IMR-90 (cell line): ENCODE measurements at places on chromosomes 5 and 9. TPM values are rescaled to one million over a fixed set of nuclear protein-coding genes. Genes with fewer than 3 reads are reported as not detected.
A peak's percentile ranks its signal among the peaks of the same experiment; 100 is the strongest.

- DNase-seq = no peak
Observed at GRCh38 chr5:107088907-107089306, 581.8 kb downstream of the EFNA5 start.

- no peak for DNase-seq
Observed at GRCh38 chr9:71306134-71306533, 184.7 kb upstream of the TRPM3 start.

- no peak for DNase-seq
Observed at GRCh38 chr5:34831303-34831702, 7.7 kb upstream of the TTC23L start.

DNA sequence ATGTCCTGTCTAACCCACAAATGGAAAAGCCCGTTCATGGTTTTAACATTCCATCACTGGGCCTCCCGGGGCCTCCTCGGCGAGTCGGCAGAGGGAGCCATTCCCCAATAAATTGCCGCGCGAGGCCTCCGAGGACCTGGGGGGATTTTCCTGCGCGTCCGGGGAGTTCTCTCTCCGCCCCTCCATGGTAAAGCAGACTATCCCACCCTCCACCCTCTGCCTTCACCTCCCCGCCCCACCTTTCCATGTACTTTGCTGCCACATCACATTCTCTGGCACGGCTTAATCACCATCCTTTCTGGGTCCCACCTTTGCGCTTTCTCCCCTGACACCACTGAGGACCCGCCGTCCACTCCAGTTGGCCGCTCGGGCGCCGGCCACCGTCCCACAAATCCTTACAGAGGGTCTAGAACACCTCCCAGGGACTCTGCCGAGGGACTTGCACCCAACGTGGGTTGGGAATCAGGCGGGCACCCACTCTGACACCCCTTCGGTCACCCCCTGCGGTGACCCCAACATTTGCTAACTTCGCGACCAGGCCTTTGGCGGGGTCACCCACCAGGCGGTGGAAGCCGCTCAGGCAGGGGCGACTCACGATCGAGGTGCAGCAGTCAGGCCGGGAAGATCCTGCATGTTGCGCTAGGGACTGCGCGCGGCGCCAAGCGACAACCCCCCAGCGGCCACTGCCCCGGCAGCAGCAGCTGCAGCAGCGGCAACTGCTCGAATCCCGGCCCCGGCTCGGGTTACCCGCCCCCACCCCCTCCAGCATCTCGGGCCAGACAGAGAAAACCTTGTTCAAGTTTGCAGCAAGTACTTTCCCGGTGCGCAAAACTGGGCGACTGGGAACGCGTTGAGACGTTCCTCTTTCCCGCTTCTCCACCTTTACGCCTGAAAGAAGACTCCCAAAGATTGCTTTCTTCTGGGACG is at the start of gene MEGF10:
MEGF10 (plus strand) TSS at position 778 of the 927 bp plus-strand sequence. CDS start 40,513 bp downstream, outside the sequence.
- peak; percentile 17 for DNase-seq

DNA sequence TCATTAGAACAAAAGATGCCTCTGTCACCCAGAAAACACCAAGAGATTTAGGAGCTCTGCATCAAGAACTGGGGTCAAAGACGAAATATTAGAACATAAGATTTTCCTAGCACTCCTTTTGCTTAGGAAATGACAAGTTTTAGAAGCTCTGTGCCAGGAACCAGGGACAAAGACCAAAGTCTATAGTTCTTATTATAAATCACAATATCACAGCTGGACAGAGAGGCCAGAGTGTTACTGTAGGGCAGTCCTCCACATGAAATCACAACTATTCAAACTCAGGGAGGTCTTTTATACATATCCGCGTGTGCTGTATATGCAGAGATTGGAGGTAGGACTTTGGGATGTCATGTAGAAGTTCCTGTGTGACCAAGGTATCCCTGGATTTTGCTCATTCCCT is 116.7 kb upstream of the SAP30L start:
- no peak for DNase-seq

- DNase-seq = no peak
Observed at GRCh38 chr9:88235615-88236014, 97.3 kb upstream of the SPATA31C2 start.

DNA sequence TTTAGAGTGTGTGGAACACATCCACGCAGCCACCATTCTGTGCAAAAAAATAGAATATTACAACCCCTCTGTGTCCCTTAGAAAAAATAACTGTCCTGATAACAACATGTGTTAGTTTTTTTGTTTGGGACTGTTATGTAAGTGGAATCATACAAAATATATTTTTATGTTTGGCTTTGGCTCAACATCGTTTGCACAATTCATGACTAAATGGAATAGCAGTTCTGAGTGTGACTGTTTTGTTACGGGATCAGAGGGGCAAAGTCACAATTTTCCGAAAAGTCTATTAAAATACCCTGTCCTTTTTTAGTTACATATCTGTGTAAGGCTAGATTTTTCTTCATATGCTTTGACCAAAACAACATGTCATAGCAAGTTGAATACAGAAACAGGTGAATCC is 12.8 kb downstream of the MTREX start:
- DNase-seq = no peak

GRCh38 chr9:14004110-14004509 is 309.8 kb downstream of the NFIB start:
- no peak for DNase-seq

DNA sequence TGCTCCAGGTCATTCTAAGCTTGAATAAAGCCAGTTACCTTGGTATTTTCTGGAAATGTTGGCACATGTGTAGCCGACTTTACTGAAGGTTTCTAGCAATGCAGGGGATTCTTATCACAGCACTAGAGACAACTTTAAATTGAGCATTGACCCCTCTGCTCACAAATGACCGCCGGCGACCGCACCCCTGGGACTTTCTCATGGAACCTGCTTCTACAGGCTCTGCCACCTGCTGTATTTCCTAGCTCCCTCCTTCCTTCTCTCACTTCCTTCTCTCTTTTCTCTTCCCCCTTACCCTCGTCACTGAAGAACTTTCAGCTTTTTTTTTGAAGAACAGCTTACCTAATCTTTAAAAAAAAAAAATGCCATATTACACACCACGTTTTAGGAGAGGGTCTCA is 30.9 kb upstream of the DAB2 start:
- no peak for DNase-seq

- no peak for DNase-seq
Observed at GRCh38 chr9:106918825-106919509, 56.0 kb downstream of the ZNF462 start.

GRCh38 chr9:23907343-23907742 is 81.3 kb upstream of the ELAVL2 start:
- no peak for DNase-seq

DNA sequence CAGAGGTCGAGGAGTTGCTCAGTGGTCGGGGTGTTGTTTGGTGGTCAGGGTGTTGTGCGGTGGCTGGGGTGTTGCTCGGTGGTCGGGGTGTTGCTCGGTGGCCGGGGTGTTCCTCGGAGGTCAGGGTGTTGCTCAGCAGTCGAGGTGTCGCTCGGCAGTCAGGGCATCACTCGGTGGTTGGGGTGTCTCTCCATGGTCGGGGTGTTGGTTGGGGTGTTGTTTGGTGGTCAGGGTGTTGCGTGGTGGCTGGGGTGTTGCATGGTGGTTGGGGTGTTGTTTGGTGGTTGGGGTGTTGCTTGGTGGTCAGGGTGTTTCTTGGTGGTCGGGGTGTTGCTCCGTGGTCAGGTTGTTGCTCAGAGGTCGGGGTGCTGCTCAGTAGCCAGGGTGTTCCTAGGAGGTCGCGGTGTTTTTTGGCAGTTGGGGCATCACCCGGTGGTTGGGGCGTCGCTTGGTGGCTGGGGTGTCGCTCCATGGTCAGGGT is 11.0 kb upstream of the GPSM1 start:
- no peak for DNase-seq

GRCh38 chr5:159712672-159713071 is 203.6 kb upstream of the ADRA1B start:
- DNase-seq = peak; percentile 20

DNA sequence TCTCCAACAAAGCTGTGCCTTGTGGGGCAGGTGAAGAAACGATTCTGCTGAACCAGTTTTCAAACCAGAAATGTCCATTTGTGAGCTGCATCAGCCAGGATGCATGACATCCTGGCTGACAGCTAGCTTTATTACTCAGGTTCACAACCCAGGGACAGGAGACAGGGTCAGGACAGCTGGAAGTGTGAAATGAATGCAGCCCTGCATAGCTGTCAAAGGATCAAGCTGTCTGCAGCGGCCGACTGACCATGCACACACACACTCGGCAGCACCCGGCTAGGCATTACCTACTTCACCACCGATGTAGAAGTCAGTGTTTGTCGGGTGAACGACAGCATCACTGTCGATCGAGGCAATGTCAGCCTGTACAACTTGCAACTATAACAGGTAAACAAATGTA is 48.5 kb downstream of the MACROH2A1 start:
- DNase-seq = no peak

GRCh38 chr5:54774281-54775170 is 210.9 kb downstream of the ESM1 start:
- no peak for DNase-seq

DNA sequence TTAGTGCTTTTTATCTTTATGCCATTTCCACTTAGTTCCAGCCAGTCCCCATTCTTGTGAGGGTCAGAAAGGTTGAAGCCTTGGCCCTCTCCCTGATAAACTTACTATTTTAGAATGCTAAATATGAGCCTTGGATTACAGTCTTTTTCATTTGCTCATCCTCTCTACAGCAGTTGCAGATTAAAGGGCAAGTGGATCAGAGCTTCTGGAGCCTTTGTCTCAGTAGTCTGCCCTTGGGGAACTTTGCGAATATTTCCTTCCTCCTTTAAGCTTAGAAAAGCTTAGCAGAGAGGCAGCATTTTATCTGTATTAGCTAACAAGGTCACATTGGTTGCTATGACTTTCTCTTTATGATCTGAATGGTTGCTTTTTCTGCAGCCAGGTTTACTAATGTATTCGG is 11.5 kb downstream of the FSD1L start:
- no peak for DNase-seq

GRCh38 chr9:18748251-18748701 is 274.3 kb downstream of the ADAMTSL1 start:
- peak; percentile 68 for DNase-seq

DNA sequence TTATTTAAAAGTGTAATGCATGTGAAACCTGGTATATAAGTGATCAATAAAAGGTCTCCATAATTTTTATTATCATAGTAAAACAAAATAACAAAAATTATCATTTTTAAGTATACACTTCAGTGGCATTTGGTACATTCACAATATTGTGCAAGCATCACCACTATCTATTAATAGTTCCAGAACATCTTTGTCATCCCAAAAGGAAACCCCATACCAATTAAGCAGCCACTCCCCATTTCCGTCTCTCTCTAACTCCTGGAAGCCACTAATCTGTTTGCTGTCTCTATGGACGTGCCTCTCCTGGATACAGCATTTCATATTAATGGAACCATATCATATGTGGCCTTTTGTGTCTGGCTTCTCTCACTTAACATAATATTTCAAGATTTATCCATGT is 7.6 kb downstream of the OLFML2A start:
- no peak for DNase-seq

DNA sequence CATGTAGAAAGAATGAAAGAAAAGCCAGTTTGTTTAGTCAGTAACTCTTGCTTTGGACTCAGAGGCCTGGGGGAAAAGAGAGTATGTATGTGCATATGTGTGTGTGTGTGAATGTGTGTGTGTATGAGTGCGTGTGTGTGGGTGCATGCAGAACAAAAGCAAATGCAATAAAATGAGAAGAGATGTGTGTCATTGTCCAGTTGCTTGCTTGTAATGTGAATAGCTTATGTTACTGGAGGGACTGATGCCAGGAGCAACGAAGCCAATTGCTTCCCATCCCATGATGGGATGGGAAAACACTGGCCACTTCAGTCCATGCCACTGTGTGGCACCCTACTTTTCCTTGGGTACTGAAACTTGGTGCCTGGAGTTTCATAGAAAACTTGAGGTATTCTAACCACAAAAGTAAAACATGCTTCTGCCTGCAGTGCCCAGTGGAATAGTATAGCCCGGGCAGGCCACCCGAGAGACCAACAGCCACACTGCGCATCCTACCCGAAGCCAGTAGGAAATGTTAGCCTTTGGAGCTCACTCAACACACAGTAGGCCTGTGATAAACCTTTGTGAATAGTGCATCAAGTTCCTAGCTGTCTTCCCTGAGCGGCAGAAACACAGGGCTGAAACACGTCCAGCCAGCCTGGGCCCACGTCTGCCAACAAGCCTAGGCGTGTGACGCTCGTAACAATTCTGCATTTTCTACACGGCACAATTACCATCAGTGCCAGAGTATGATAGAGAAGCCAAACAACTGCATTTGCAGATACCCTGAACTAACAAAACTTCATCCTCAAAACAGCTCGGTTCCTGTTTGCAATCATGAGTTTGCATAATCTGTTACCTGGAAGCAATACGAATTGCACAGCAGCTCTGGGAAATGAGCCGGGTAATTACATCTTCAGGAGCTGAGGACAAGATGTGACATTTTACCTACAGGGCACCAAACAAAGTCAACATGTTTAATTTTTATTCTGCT is 198.1 kb downstream of the SYK start:
- peak; percentile 76 for DNase-seq

DNA sequence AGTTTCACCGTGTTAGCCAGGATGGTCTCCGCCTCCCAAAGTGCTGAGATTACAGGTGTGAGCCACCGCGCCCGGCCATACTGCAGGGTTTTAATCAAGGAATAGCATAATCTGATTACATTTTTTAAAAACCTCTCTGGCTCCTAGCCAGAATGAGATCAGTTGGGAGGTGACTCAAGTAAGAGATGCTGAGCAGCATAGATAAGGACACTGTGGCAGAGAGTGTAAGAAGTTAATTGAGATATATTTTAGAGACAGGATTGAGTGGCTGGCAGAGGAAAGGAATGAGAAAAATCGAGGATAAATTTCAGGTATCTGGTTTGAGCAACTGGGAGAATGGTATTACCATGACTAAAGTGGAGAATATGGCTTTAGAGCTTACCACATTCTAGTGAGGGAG is 7.3 kb upstream of the RIGI start:
- DNase-seq = peak; percentile 10

GRCh38 chr9:133199648-133200321 is 9.3 kb downstream of the OBP2B start:
- no peak for DNase-seq

- DNase-seq = no peak
Observed at GRCh38 chr5:31757806-31758205, 118.9 kb downstream of the PDZD2 start.

- no peak for DNase-seq
Observed at GRCh38 chr5:5116956-5117355, 23.2 kb upstream of the ADAMTS16 start.

DNA sequence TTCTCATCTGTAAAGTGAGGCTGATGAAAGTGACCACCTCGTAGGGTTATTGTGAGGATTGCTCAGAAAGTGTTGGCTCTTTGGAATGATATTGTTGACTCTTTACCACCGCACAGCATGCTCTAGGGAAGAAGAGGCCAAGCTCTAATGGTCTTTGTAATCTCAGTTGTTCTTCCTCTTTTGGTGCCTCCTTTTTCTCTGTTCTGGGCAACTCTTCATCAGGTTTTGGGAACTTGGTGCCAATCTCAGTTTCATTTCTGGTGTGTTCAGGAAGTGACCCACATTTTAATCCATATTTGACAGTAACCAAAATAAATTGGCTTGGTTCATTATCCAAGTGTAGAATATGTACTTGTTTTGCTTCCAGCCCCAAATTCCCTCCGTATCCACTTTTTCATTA is 25.1 kb downstream of the ARHGAP26 start:
- DNase-seq = no peak

GRCh38 chr5:93235761-93236160 is 345.3 kb downstream of the NR2F1-AS1 start:
- DNase-seq = no peak

Gene SPINK13
- total RNA-seq = not detected in 2 replicates

Gene SLC22A4
- 2.8 and 3.2 TPM in 2 replicates for total RNA-seq

Gene PCDHGA10
- 6.6 and 6.9 TPM in 2 replicates for total RNA-seq

Gene ADAMTSL1
- total RNA-seq = 49.2 and 62.2 TPM in 2 replicates

Gene ADAMTSL2
- total RNA-seq = not detected in 2 replicates

Gene PCDHB12
- under 0.01 and 0.18 TPM in 2 replicates for total RNA-seq

Gene OGN
- under 0.01 TPM in 1 of 2 replicates, not detected in the other for total RNA-seq

Gene ECM2
- under 0.01 and 0.36 TPM in 2 replicates for total RNA-seq

Gene ABO
- not detected in 2 replicates for total RNA-seq
